Caco-2 (cell line): ENCODE measurements at places on chromosomes 5 and 9. TPM values are rescaled to one million over a fixed set of nuclear protein-coding genes. Genes with fewer than 3 reads are reported as not detected.

DNA sequence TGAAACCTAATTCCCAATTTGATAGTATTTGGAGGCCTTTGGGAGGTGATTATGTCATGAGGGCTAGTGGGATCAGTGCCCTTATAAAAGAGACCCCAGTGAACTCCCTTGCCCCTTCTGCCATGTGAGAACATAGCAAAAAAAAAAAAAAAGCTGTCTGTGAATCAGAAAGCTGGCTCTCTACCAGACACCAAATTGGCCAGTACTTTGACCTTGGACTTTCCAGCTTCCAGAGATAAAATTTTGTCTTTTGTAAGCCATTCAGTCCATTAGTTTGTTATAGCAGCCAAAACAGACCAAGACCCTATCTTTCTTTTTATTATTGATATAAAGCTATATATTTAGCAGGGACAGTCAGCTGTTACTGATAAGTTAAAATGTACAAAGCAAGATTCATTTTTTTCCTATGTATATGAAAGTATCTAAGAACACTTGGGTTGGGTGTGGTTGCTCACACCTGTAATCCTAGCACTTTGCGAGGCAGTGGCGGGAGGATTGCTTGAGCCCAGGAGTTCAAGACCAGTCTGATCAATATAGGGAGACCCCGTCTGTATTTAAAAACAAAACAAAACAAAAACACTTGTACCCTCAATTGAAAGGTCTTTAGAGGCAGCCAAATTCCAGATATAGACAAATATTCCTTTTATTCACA, 8.1 kb upstream of the C5orf24 start:
- DNase-seq = no peak

- DNase-seq = peak; percentile 34
Measured at GRCh38 chr9:78296201-78296892, 578 bp upstream of the PSAT1 start.

- no peak for DNase-seq
Measured at GRCh38 chr9:108259917-108260675, 595.7 kb downstream of the ACTL7B start.

DNA sequence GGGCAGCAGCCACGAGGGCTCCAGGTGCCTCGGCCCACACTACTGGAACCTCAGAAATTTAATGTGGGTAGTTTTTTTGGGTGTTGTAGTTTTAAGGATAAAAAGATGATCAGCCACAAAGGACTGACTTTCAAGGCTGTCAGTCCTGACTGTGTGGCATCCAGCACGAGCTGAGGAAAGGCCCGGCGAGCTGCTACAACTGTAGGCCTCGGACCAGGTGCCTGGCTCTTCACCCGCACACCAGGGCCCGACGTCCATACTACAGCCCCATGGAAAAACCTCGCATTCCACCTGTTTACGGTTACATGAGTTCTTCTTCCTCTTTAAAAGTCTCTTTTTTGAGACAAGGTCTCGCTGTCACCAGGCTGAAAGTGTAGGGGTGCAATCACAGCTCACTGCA, 2.6 kb downstream of the CLPTM1L start:
- no peak for DNase-seq

- DNase-seq = no peak
Measured at GRCh38 chr9:75148561-75148960, 60.2 kb downstream of the OSTF1 start.

DNA sequence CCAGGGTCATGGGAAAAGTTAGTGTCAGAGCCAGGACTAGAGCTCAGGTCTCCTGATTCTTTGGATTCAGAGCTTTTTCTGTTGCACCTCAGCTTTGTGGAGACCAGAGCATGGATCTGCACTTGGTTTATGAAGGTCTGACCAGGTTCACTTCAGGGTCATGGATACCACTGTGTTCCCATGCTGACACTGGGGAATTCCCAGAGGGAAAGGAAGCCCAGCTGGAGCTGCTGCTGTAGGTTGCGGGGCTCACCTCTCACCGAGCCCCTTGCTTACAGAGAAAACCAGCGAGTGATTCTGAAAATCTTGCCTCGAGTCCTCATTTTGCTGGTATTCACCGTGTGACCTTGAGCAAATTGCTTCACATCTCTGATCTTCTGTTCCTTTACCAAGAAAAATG, 83.0 kb downstream of the RGS3 start:
- DNase-seq = no peak

DNA sequence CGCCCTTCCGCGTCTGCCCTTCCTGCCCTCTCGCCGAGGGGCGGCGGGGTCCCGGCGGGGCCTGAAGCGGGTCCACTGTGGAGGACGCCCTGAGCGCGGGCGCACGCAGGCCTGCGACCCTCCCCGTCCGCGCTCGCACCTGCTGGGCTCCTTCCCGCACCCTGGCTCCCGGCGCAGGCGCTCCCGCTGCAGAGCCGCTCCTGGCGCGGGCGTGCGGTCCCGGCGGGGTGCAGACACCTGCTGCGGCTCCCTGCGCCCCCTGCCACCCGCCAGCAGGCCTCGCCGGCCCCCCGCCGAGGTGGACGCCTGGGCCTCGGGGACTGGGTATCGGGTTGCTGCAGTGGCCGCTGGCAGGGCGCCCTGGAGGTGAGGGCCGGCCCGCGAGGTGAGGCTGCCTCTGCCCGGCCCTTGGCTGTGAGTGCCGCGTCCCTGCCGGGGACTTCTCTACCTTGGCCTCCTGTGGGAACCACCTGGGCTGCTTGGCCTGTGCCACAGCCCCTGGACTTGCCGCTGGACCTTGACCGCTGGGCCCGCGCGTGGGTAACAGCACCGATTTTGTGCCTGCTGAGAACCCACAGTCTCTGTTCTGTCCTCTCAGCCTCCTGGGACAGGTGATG, 627 bp downstream of the ARRDC1 start:
- DNase-seq = peak; percentile 54

- no peak for DNase-seq
Measured at GRCh38 chr5:169811023-169811422, 169.3 kb downstream of the INSYN2B start.

The GPR21 gene
- 0.79 and 2.0 TPM in 2 replicates for total RNA-seq

The PCDHA12 gene
- not detected in 2 replicates for total RNA-seq

The RAB3C gene
- total RNA-seq = 0.05 TPM in 1 of 2 replicates, not detected in the other

The ARL14EPL gene
- not detected in 2 replicates for total RNA-seq

The GPX8 gene
- 18.8 and 18.9 TPM in 2 replicates for total RNA-seq

The PLCXD3 gene
- total RNA-seq = 0.14 and 0.20 TPM in 2 replicates

The RNF208 gene
- total RNA-seq = 6.3 and 6.5 TPM in 2 replicates
